CD14-positive monocyte (primary cell): ENCODE measurements at places on chromosomes 6 and 20.
A peak's percentile ranks its signal among the peaks of the same experiment; 100 is the strongest.

DNA sequence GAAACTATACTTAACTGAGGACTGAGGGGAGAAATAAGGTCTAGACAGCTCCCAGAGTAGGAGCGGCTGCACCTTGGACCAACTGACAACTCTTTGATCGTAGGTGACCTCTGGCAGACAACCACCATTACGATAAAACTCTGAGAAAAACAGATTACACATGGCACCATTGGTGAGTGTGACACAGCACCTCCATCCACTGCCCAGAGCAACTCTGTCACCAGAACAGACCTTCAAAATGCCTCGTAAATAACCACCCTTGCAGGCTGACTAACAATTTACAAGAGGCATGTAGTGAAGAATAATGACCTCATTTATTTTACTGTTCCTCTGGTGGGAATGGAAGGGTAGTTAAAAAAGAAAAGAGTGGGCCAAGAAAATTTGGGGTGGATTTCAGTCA lies 64.2 kb downstream of the F13A1 start:
- DNase-seq: no peak

- DNase-seq: no peak
Measured at GRCh38 chr6:75143191-75143590, 62.7 kb downstream of the COL12A1 start.

DNA sequence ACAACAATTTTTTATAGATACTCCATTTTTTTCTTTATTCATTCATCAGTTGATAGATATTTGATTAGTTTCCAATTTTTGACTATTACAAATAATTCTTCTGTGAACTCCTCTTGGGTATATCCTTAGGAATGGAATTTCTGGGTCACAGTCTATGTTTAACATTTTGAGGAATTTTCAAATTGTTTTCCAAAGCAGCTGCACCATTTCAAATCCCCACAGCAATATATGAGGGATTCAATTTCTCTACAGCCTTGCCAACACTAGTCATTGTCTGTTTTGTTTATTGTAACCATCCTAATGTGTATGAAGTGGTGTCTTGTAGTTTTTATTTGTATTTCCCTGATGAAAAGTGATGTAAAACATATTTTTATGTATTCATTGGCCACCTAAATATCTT lies 320.3 kb upstream of the DEFB112 start:
- DNase-seq: no peak

GRCh38 chr6:21777846-21778245 lies 184.3 kb downstream of the SOX4 start:
- DNase-seq: no peak

DNA sequence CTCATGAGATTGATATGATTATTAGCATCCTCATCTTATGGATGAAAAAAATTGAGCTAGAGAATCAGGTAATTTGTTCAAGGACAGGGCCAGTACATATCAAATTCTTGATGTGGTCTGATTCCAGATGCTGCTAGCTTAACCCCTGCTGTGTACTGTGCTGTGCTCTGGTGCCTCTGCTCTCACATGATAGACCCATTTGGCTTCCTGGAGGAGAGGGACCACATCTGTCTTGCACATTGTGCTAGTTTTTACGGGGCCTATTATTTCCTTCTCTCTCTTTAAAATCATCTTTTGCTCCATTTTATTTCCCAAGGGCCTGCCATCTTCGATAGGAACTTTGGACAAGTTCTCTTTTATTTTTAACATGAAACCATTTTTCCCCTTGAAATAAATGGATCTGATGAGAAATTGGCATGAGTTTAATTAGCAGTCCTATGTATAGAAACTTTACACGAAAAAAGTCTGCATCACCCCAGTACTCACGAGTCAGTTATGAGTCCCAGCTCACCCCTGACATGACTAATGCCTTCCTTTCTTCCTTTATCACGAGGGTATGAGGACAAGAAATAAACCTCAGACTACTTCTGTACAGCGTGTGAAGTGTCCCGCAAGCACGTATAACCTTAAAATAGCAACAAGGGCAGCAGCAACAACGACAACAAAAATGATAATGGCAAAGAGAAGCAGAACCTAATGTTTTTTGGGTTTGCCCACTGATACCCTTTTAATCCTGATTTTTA lies 26.5 kb downstream of the CD109 start:
- DNase-seq: peak; percentile 82

GRCh38 chr6:130158056-130158455 lies 64.7 kb downstream of the SAMD3 start:
- no peak for DNase-seq

DNA sequence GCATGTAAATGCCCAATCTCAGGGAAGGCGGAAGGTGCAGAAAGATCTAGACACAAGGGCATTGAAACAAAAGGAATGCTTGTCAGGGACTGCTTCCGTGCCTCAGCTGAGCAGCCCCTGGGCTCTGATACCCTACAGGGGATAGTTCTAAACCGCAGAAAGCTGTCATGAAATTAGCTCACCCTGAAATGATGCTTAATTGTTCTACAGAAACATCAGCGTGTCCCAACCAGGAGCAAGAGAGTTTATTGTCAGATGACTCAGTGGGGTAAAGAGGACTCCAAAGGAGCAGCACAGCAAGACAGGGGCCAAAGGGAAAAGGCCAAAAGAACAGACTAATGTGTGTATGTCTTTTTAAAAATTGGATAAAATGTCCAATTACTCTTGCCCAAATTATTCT lies 258.4 kb upstream of the JARID2 start:
- no peak for DNase-seq

- no peak for DNase-seq
Measured at GRCh38 chr6:163985710-163986109, 571.2 kb downstream of the QKI start.

- DNase-seq: peak; percentile 45
Measured at GRCh38 chr6:134379076-134379475, 61.2 kb upstream of the SGK1 start.

DNA sequence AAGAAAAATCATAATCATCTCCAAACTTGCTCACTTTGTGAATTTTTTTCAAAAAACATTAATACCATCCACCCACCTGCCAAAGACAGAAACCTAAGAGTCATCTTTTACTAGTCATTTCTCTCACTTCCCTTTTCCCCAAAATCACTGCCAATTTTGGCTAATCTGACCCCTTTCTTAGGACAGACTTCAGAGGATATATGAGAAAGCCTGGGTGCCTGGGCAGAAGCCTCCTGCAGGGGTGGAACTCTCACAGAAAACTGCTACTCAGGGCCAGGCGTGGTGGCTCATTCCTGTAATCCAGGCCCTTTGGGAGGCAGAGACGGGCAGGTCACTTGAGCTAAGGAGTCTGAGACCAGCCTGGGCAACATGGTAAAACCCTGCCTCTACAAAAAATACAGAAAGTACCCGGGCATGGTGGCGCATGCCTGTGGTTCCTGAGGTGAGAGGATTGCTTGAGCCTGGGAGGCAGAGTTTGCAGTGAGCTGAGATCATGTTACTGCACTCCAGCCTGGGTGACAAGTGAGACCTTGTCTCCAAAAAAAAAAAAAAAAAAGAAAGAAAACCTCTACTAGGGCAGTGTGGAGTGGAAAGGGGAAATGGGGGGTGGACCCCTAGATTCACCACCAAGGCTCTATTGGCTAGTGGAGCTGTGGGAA lies 3.8 kb downstream of the DEK start:
- DNase-seq: peak; percentile 86

- DNase-seq: no peak
Measured at GRCh38 chr6:85078058-85078457, 313.7 kb upstream of the TBX18 start.

GRCh38 chr20:44714701-44715498 lies at the start of gene CCN5:
CCN5 (plus strand) TSS chr20:44715369; CDS start chr20:44715391, 22 bp downstream.
- no peak for DNase-seq

GRCh38 chr6:92684386-92684785 lies 735.0 kb downstream of the EPHA7 start:
- no peak for DNase-seq

GRCh38 chr6:150775415-150776203 lies 89.9 kb upstream of the MTHFD1L start:
- DNase-seq: no peak

- DNase-seq: no peak
Measured at GRCh38 chr6:129695373-129696027, 14.5 kb downstream of the ARHGAP18 start.

DNA sequence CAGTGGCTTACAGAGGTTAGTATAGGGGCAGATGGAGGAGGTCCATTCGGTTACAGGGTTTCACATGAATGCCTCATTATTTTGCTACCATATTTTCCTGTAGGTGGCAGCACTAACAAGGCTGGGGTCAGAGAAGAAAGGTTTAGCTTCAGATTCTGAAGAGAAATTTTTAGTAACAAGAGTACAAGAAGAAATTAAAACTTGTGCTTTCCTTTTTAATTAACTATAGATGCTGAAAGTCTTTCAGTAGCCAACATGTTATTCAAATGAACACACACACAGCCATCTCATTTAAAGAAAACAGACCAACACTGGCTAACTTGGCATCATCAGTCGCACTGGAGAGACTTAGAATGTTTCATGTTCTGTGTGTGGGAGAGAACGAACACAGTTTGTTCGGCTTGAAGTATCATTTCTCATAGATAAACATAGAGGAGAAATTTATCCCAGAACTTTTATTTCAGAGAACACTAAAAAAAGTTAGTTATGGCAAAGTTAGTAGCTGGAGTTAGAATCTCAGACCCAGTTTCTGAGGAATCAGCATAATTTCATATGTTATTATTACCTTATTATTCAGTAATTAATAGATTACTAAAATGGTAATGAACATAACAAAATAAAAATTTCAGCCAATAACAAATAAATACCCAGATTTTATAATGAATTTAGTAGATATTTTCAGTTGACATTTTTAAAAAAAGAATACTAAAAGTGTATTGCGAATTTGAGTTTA lies 314.0 kb upstream of the RSPO3 start:
- DNase-seq: no peak

DNA sequence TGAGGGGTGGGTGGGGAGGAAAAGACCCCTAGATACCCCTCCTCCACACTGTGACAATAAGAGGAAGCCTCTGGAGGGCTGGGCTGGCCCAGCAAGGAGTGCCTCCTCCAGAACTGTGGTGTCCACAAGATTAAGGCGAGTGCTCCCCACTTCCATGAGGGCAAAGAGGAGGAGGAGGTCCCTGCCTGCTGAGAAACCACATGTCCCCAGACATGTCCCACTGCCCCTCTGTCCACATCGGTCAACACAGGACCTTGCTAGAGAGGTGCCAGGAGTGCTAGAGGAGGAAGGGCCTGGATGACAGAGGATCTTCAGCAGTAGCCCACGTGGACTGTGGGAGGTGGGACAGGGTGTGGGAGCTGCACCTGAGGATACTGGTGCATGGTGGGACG lies 3.1 kb downstream of the RAET1G start:
- no peak for DNase-seq

DNA sequence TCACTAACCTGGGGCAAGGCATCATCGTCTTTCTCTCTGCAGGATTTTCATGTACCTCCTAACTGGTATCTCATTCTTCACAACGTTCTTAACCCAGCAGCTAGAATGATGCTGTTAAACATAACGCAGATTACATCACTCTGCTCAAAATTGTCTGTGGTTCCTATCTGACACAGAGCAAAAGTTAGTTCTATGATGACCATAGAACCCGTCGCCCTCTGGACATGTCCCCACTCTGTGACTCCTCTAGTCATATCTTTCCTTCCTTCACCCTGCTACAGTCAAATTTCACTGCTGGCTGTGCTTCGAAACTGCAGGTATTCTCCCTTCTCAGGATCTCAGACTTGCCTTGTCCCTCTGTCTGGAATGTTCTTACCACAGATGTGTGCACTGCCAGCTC lies 87.4 kb upstream of the TPD52L1 start:
- DNase-seq: no peak

DNA sequence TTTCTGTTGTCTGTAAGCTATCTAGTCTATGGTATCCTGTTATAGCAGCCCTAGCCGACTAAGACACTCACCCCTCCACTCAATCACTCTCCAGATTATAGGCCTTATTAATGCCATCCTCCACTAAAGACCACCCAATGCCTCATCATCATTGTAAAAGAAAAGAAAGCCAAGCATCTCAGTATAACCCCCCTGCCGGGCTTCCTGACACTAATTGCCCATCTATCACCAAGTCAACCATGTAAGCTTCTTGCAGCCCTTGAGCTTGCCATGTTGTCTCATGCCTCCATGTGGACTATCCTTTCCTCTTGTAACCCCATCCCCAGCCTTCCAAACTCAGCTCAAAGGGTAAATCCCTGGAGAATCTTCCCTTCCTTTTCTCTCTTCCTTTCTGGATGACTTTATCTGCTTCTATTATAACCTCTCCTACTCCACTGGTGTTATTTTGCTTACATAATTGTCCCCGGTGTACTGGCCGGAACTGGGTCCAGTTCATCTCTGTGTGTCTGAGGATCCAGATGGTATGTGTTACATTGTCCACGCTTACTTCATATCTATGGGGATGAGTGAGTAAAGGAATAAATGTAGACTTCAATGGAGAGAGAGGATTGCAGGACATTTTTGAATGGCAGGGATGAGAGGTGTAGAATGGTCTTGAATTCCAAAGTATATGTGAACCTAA lies 202.9 kb upstream of the SOX4 start:
- no peak for DNase-seq

DNA sequence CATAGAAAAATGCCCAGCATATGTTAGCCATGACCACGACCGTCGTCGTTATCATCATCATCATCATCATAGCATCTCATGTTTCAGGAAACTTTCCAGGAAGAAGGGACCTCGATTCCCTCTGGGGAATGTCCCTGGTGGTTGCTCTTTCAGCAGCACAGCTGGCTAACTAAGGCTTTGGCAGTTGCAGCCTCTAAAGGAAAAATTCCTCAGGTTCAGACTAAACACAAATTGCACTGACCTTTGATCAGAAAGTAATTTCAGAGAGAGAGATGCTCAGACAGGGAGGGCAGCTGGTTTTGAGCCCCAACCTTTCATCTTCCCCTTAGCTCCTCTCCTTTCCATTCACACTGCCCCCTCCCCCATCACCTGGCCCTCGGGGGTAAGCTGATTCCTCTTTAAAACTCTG lies 5.6 kb upstream of the CFB start:
- no peak for DNase-seq

- DNase-seq: no peak
Measured at GRCh38 chr6:157380458-157380778, 572 bp upstream of the ZDHHC14 start.

DNA sequence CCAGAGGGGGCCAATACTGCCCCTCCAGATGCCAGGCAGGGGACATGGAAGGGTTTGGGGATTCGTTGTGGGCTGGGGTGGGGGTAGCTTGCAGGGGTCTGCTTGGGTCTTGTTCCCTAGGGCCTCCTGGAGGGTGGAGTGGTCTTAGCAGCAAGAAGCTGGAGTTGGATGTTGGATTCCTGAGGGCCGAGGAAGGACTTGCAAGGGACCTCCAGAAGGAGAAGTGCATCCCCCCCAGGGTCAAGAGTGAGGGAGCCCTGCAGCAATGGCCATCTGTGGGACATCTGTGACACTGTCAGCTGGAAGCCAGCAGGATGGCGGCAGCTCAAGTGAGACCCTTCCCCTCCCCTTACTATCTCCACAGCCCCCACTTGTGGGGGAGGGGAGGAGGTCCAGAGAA lies 25.4 kb upstream of the CCN5 start:
- DNase-seq: no peak
